ENCODE measurements at places on chromosomes 2 and 18. TPM values are rescaled to one million over a fixed set of nuclear protein-coding genes. Genes with fewer than 3 reads are reported as not detected.

IL1B gene
- not detected for total RNA-seq

UGT1A3 gene
- total RNA-seq: not detected

LAPTM4A gene
- total RNA-seq: 155 TPM

DNA sequence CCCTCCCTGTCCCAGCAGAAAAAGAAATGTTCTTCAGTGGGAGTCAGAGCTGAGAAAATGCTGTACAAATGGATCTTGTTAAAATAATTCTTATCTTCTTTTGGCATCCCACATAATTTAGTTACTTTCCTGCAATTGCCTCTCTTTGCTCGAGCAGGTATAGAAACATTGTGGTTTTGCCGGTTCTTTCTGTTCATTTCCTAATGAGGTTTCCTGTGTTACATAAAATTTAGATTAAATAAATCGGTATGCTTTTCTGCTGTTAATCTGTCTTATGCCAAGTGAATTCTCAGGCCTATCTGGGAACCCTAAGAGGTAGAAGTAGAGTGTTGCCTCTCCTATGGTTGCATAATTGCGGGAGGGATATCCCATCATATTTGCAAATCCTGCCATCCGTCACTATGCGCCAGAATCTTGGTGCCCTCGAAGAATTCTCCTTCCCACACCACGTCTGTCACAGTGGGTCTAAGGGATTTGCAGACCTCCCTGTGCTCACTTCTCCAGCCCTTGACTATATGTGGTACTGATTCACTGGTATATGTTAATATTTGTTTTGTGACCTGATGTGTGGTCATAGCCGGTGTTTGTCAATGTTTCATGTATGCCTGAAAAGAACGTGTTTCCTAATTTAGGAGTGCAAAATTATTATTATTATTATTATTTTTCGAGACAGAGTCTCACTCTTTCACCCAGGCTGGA, 12.2 kb upstream of the HDAC4 start:
- no peak for ATAC-seq

GRCh38 chr2:171706152-171706803, 19.0 kb downstream of the DYNC1I2 start:
- ATAC-seq: no peak

- no peak for ATAC-seq
These were observed 61.7 kb upstream of the MYL1 start for GRCh38 chr2:210376694-210377093.

GRCh38 chr18:48195787-48196186, 213.4 kb downstream of the ZBTB7C start:
- ATAC-seq: no peak

DNA sequence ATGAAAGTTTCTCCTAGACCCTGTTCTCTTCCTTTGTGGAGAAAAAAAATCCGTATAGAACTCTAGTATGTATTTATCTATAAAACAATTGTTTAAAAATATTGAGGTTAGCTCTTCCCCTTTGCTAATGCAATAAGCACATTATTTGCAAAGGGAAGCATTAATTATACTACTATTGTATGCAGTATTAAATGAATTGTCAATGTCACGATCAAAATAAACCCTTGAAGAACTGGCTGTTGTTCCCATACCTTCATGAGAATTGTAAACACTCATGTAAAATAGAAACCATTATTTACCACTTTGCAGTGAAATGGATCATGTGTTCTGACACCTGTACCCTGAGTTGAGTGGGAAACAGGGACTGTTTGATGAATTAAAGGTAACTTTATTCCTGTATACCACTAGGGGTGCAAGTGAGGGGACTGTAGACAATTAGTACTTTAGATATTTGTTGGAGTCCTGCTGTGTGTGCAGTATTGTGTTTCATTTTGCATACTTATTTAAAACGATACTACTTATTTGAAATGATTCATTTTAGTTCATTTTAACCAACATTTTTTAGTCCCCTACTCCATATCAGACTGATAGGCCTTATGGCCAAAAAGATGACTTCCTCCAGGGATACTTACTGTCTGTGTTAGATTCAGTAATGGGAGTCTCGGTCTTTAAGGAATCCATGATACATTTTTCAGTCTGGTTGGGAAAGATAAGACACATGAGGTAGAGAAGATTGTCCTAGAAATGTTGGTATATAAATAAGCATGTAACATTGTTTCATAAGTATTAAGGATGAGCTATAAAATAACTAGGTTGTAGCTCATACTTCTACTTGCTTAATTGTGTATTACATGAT, 7.9 kb downstream of the PKP4 start:
- ATAC-seq: no peak

DNA sequence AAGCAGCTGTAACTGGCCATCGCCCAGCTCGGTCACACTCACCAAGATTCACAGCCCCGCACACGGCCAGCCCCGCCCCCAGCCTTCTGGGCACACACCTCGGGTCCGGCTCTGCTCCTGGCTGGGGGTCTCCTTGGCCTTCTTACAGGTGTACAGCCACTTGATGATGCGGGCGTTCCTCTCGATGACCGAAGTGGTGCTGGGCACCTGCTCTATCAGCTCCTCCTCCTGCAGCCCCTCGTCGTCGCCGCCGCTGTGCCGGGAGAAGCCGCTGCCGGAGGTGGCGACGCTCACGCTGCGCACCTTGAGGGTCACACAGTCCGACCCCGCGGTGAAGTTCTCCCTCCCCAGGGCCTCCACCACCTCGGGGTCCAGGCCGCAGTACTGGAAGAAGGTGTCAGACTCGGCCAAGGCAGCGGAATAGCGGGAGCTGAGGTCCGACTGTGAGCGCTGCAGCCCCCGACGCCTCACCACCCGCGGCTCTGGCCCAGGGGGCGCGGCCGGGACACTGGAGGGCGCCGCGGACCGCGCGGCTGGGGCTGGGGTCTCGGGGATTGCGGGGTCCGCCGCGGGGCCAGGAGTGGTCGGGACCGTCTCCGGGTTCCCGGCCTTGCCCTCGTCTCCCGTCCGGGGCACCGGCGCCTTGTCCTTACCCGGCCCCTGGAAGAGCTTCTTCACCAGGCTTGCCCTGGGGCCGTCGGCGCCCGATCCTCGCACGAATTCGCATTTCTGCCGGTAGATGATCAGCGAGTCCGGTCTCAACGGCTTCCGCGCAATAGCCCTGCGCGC, 769 bp downstream of the FAM110C start:
- no peak for ATAC-seq

DNA sequence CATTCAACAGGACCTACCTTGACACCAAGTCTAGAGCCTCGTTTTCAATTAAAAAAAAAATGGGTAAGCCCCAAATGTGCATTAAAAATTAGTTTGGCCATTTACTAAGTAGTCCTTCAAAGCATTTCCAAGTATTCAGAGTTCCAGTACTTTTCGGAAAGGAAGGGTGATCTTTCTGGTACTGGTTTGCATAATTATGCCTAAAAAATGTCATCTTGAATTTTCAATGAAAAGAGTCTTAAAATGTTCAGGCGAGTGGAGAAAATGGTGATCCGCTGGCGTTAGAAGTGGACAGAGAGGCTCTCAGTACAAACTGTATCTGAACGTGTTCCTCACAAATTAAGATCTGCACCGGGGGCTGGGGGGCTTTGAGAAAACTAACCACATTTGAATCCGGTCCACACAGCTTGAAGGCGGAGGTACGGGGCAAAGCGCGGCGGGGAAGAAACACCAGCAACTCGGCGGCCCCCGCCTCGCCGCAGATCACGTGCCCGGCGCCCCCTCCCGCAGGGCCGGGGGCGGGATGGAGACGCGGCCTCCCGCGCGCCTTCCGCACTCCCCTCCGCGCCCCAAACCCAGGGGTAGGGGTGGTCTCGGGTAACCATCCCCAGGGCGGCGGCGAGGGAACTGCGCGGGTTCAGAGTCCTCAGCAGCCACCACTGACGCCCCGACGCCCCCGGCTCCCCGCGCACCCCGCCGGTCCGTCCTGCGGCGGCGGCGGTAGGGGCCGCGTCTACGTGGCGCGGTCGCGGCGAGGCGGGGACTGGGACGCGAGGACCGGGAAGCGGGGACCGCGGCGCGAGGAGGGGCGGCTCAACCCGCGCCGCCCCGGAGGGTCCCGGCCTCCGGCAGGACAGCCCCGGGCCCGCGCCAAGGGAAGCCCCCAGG, 564 bp downstream of the LPIN2 start:
- ATAC-seq: peak; percentile 33

DNA sequence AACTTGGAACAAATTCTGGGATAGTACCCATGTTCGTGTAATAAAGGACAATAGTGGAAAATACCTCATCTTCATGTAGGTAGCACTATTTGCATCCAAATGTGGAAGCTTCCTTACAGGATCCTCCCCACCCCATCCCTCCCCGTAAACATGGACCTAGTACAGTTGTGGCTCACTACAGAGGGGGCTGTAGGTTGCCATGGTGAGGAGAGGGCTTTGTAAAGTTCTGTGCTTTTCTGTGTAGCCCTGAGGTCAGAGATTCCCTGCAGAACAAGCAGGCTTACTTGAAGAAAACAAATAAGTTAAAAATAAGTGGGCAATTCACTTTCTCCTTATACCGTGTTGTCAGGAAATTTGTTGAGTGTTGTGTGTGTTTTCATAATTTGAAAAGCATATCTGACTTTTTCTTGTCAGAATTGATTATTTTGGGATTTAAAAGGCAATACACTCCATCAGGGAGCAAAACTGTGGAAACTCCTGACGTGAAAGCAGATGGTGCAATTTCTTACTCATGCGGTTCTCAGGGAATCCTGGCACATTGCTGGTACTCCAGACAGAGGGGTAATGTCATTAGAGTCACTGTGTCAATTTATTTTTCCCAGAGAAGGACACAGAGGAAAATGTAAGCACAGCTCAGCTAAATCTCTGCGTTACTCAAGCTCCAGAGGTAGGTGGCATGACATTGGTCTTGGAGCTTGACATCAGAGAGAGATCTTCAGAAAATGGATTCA, 174.2 kb upstream of the LHCGR start:
- no peak for ATAC-seq
